ENCODE measurements at places on chromosomes 6 and 20.
A peak's percentile ranks its signal among the peaks of the same experiment; 100 is the strongest.

GRCh38 chr6:26342106-26343004 is 22.6 kb upstream of the BTN3A2 start:
- DNase-seq = no peak

DNA sequence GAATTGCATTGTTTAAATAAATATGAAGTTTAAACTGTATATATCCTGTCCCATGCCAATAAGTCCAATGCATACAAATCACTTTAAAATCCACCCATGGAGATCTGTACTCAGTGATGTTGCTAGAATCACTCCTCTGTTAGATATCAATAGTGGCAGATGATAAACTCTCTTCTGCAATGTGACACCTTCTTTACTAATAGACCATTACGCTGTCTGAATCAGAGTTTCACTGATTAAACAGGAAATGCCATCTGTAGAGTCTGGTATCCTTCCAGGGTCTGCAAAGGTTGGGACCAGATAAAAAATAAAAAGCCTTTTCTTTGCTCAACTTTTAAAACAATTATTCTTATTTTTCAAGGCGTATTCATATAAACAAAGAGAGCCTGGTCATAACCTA is 134.5 kb downstream of the EDN3 start:
- no peak for DNase-seq

- DNase-seq = no peak
Measured at GRCh38 chr20:3904224-3904623, 15.0 kb downstream of the PANK2 start.

DNA sequence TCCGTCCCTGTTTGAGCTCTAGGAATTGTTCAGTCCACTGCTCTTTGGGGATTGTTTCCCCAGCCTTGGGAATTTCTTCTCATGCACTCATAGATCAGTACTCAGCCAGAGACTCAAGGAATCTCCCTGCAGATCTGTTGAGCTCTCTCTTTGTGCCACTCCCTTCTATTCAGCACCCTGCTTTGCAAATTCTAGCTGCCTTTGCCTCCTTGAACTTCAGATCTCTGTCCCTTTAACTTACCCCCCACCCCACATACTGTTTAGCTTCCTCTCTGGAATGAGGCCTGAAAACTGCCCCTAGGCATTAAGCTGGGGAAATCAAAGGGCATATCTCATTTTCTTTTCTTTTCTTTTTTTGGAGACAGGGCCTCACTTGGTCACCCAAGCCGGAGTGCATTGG is 30.5 kb downstream of the QRSL1 start:
- DNase-seq = no peak

- DNase-seq = no peak
Measured at GRCh38 chr20:38231531-38232121, 28.9 kb downstream of the KIAA1755 start.

DNA sequence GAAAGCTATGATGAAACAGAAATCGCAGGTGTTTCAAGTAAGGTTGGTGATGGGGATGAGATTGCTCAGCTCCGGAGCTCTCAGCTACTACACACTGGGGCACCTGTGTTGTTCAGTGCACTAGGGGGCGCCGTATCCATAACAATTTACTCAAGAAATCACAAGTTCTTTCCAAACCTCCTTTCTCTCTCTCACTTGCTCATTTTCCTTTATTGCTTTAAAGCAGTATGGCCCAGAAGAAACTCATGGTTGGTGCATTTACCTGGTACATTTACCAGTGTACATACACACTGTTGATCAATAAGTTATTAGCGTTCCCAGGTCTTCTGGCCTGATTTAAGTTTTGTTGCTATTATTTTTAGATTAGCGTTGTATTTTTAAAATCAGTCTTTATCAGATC is 235.2 kb upstream of the TAB2 start:
- peak; percentile 73 for DNase-seq
